ENCODE measurements at places on chromosomes 2 and 18.

GRCh38 chr2:174615871-174616436 lies 18.4 kb upstream of the WIPF1 start:
- DNase-seq: peak; percentile 88

DNA sequence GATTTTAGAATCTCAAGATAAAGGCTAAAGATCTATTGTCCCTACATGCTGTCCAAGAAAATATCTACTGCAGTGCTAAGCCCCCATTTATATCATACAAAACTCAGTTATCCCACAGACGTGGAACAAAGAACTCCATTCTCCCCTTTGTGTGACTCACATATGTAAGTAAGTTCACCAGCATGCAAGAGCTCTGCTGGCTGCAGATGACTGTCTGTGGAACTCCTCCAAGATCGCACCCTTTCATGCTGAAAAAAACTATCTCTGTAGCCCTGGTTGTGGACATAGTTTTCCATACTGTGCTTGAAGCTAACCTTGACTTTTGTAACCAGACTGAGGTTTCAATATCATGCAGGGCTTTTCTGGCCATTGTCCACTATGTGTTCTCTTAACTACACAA lies 207.1 kb downstream of the ZNF521 start:
- peak; percentile 13 for DNase-seq

DNA sequence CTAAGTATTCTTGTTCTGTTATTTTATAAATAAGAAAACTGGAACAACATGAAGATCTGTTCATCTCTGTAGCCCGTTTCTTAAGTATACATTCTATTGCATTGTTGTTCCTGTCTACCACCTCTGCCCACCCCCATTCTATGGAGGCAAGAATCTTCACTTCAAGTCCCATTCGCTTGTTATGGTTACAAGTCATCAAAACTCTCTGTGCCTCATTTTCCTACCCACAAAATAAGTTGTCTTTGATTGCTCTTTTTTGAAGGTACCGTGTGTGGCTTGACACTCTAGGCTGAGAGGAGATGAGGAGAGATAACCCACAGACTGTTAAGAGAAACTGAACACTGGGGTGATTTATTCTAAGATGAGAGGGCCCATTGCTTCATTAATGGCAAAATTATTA lies 2.9 kb upstream of the EVA1A start:
- DNase-seq: no peak

GRCh38 chr2:64203131-64203857 lies 59.1 kb upstream of the PELI1 start:
- no peak for DNase-seq

DNA sequence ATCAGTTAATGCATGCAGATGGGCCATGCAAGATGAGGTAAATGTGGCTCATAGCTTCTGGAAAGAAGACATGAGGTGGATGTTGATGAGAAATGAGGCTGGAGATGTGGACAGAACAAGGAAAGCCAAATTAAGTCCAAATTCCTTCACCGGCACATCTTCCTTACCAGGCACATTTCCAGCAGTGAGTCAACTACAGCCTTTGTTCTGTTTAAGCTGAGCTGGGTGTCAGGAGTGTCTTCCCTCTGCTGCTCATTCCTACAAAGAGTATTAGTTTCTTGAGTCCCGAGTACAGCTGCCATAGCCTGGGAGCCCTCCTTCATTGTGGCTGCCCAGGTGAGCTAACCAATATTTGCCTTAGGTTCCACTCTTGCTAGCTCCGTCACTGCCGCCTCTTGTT lies 945.0 kb downstream of the SLC4A3 start:
- DNase-seq: no peak

- no peak for DNase-seq
Observed at GRCh38 chr2:205148755-205149154, 533.5 kb upstream of the NRP2 start.

DNA sequence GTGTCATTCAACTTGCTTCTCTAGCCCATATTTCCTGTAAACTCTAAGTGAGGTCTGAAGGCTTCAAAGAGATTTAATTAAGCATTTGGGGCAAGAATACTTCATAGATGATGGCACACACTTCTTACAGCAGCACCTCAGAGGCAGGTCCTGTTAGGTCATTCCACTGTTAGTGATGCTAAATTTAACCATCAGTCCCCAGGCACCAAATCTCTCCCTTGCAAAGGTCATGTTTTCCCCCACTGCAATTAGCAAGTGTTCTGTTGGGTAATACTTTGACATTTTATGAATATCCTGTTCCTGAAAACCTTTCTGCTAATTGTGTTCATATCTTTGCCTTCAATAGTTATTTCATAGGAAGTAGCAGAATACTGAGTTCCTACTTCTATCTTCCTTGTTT lies 117.0 kb downstream of the STK39 start:
- DNase-seq: no peak

DNA sequence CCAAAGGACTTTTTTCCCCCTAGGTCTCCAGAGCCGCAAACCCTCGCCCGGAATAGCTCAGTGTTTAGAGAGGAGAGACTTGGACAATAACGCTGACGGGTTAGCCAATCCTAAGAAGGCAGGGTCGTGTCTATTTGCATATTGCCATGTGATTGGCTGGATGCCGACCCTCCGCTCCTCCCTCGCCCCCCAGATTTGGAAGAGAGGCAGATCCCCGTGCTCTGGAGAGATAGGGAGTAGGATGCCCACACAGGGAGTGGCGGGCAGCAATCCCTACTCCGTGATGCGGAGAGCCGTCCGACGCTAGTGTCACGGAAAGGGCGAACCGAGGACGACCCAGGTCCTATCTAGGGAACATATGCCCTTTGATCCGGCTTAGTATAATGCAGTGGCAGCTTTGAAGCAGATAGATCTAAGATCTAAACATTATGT lies 1.4 kb downstream of the WNT6 start:
- peak; percentile 48 for DNase-seq

DNA sequence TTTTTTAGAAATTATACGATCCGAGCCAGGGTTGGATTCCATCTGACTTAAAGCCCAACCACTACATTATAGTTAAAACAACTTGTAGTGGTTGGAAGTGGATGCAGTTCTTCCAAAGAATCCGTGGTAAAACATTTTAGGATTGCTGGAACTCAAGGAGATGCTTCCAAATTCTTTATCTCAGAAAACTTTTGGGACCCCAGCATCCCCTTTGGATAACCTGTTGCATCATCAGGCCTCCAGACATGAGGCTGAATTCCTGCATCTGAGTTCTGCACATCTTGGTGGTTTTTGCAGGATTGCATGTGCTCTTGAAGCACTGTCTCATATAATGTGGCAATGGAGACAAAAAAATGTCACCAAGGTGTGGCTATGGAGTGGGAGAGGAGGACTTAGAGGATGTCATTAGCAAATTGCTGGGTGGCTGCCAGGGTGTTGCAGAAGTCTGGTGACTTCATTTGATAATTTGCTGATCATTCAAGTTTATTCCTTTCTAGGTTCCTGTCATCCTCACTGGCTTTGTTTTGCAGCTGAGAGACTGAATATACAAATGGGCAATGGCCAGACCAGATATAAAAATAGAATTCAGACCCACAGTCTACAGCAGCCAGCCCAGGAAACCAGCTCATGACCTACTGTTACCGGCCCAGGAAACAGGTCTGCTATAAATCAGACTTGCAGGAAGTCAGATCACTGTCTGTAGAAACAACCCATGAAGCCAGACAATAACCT lies 207.7 kb downstream of the BCL2 start:
- no peak for DNase-seq

DNA sequence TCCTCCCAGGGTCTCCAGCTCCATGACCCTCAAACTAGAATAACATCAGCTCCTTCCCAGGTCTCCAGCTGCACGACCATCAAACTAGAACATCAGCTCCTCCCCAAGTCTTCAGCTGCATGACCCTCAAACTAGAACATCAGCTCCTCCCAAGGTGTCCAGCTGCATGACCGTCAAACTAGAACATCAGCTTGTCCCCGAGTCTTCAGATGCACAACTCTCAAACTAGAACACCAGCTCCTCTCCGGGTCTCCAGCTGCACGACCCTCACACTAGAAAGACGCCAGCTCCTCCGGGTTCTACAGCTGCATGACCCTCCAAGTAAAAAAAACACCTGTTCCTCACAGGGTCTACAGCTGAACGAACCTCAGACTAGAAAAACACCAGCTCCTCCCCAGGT lies 312.9 kb upstream of the TFPI start:
- DNase-seq: no peak

DNA sequence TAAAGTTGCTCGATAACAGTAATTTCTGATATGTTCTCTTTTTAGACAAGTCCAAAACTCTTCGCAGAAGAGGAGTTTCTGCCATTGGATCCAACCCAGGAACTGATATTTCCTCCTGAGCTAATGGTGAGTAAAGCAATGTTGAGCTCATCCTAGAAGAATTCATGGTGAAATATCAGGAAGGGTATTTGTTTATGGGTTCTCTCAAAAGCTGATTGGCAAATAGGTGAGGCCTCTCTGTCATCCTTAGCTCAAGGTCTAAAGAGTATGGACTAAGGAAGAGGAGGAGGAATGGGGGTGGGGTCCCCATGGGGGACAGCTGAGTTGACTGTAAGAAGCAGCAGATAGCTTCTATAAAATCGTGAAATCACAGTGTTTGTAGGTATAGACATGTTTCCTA lies 18.2 kb downstream of the AOX1 start:
- DNase-seq: no peak

GRCh38 chr18:51211552-51211951 lies 14.1 kb upstream of the MEX3C start:
- no peak for DNase-seq

DNA sequence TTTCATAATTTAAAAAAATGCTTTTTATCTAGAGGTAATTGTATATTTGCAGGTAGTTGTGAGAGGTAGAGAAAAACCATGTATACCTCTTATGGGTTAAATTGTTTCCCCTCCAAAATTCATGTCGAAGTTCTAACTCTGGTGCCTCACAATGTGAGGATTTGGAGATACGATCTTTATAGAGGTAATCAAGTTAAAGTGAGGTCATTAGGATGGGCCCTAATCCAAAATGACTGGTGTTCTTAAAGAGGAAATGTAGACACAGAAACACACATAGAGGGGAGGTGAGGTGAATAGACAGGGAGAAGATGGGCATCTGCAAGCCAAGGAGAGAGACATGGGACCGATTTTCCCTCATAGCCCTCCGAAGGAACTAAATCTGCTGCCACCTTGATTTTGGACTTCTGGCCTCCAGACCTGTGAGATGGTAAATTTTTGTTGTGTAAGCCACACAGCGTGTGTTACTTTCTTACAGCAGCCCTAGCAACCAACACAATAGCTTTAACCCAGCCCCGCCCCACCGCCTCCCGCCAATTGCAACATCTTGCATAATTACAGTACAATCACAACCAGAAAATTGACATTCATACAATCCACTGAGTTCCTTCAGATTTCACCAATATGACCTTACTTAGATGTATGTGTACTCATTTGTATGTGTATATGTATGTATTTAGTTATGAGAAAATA lies 208.9 kb downstream of the MIB1 start:
- no peak for DNase-seq

DNA sequence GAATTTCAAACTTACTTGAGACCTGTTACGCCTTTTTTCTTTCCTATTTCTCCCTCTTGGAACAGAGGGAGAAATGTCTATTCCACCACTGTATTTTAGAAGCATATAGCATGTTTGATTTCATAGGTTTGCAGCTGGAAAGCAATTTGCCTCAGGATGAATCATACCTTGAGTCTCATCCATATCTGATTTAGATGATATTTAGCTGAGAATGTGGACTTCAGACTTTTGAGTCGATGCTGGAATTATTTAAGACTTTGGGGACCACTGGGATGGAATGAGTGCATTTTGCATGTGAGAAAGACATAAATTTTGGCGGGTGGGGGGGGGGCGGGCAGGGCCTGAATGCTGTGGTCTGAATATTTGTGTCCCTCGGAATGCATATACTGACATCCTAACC lies 282.7 kb upstream of the STON1 start:
- no peak for DNase-seq

GRCh38 chr2:145043399-145043834 lies 523.5 kb upstream of the ZEB2 start:
- peak; percentile 37 for DNase-seq

DNA sequence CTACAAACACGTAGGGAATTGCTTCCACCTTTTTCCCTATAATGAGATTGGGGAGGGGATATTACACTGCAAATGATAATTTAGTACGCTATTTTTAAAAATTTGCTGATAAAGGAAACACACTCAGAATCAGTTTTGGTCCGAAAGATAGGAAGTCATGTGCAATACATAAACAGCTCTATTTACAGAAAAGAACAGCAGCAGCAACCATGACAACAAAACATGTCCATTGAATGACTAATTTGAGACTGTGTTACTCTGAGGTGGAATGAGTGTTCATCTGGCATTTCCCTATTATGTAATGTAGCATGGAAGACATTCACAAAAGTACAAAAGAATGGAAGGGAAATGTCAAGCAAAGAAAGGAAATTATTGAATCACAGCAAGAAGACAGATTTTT lies 337.2 kb downstream of the NBAS start:
- DNase-seq: no peak

DNA sequence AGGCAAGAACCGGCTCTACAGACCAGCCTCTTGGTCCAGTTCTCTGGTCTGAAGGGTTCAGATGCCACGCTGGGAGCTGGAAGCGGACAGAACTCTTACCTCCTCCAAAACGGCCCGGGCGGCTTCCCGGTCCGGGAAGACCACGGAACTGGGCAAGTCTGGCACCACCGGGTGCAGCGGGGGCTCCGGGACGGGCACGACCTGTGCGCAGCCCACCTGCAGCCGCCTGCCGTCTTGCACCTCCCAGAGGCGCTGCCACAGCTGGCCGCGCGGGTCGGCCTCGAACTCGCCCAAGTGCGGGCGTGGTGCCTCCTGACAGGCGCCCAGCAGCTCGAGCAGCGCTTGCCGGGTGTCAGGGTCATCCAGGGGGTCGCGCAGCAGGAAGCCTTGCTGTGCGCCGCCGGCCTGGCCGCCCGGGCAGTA lies 773 bp downstream of the CMPK2 start:
- DNase-seq: no peak

DNA sequence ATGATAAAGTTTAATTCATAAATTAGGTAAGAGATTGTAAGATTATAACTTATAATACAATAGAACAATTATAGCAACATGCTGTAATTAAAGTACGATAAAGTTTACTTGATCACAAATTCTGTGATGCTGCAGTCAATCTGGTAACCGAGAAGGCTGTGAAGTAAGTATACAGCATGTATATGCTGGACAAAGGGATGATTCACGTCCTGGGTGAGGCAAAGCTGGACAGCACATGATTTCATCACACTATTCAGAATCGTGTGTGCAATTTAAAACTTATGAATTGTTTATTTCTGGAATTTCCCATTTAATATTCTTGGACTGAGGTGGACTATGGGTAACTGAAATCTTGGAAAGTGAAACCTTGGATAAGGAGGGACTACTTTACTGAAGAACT lies 522.2 kb upstream of the CNTNAP5 start:
- DNase-seq: no peak

GRCh38 chr2:2872713-2873449 lies 504.7 kb downstream of the EIPR1 start:
- DNase-seq: no peak
